ENCODE measurements at places on chromosomes 12 and 14.

- no peak for DNase-seq
Observed at GRCh38 chr12:72011374-72011773, 72.7 kb downstream of the TPH2 start.

DNA sequence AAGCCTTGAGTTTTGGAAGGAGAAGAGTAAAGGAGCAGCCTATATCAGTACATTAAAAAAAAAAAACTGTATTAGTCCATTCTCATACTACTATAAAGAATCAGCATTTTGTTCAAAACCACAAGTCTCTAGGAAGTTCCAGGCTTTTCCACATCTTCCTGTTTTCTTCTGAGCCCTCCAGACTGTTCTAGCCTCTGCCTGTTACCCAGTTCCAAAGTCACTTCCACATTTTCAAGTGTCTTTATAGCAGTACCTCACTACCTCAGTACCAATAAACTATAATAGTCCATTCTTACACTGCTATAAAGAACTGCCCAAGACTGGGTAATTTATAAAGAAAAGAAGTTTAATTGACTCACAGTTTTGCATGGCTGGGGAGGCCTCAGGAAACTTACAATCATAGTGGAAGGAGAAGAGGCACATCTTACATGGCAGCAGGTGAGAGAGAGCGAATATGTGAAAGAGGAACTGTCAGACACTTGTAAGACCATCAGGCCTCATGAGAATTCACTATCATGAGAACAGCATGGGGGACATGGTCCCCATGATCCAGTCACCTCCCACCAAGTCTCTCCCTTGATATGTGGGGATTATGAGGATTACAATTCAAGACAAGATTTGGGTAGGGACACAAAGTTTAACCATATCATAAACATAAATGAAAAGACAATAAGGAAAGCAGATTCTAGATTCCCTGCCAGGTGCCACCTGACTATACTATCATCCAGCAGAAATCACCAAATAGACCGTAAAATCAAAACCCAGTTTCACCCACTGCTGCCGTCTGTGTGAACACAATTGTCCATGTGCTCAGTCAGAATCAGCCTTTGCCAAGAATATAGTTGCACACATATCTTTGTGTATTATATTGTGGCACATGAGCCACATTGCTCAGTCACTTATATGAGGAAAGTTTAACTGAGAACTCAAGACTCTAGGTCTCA, 27.8 kb downstream of the TOGARAM1 start:
- DNase-seq: peak; percentile 29

GRCh38 chr12:46445551-46446235, 73.1 kb upstream of the SLC38A2 start:
- DNase-seq: no peak

GRCh38 chr12:113862590-113863454, 103.3 kb downstream of the RBM19 start:
- DNase-seq: peak; percentile 59

DNA sequence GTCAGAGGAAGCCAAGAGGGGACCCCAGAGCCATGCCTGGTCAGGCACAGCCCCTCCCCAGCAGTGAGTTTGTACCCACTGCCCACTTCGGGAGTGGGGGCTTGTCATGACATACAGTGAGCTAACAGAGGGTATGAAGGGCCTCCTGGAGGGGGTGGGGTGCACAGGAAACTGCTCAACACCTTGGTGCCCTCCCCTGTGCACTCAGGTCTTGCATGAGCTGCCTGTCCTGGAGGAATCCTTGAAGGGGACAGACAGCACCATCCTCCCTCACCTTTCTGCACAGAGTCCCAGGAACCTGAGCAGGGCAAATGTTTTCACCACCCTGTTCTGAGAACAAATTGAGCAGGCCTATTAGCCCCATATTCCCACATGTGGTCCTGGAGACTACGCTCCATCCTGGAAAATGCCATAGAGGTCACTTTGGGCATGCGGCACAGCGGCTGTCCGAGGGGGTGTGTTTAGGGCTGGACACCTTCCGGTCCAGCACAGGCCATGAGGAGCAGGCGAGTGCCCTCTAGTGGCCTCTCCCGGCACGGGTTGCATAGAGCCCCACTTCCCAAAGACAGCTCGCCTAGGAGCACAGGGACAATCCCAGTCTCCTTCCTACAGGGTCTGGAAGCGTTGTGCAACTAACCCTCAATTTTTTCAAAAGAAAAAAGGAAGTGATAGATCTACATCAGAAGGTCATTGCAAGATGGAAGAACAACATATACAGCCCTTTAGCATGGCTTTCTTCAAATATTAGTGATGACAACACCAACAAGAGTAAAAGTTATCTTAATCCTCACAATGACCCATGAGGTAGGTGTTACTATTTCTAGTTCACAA, 31.9 kb upstream of the ZFP36L1 start:
- peak; percentile 70 for DNase-seq

- peak; percentile 18 for DNase-seq
Observed at GRCh38 chr14:59831121-59831730, 39.4 kb downstream of the RTN1 start.

DNA sequence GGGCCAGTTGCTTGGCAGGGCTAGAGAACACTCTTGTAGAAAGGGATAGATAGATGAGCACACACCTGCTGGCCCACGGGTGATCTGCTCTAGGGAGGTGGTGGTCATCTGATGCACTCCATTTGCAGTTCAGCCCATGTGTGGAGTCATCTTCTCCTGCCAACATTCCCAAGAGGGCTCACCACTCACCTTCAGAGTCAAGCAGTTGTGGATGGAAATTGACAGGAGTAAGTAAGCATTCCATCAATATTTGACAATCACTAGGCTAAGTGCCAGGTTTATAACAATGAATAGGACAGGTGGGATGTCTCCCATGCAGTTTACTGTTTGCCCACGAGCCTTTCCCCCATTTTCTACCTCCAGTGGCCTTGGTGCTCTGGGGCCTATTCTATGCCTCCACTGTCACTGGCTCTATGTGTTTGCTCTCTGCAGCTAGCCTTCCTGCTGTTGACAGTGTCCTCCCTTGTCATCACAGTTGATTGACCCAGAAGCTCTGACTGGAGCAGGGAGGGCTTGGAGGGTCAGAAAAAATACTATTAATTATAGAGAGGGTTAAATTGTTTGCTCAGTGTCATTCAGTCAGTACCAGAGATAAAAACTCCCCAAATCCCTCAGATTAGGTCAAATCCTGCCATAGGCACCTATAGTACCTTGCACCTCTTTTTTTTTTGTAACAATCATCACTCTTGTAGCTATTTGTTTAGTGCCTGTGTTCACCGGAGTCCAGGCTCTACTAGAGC, 134.6 kb upstream of the PZP start:
- DNase-seq: no peak

DNA sequence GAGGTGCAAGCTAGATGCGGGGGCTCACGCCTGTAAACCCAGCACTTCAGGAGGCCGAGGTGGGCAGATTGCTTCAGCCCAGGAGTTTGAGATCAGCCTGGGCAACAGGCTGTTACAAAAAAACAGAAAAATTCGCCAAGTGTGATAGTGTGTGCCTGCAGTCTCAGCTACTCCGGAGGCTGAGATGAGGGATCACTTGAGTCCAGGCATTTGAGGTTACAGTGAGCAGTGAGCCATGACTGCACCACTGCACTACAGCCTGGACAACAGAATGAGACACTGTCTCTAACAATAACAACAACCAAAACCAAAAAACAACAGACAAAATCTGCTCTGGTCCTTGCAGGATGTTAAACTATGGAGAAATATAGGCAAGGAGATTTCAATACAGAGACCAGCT, 13.9 kb downstream of the BTBD7 start:
- no peak for DNase-seq

DNA sequence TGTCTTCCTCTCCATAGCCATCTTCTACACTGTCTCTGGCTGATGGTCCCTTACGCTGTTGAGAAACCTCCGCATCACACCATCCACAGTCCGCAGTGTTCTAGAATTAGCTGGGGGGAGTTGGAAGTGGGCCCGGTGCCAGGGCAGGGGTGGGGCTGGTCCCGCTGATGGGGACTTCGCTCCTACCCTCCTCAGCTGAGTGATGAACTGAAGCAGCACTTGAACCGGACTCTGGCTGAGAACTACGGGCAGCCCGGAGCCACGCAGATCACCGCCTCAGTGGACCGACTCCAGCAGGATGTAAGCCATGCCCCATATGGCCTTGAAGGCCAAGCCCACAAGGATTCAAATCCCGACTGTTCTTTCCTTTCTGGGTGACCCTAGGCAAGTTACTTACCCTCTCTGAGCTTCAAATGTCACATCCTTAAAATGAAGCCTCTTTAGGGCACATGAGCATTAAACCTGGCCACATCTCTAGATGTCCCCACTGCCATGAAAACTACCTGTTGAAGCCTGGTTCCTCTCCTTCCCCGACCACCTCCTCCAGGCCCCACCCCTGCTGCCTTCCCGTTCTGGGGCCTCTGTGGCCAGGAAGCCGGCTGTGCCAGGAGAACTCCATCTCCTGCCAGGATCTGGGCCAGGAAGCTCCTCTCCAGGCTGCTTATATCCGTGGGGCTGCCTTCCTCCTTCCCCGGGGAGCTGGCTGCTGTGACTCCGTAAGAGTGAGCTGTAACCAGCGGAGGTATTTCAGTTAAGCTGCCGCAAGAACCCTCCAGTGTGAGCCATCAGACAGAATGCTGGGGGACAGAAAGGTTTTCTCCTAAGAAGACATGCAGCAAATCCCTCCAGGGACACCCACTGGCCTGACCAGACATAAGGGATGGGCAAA, 53.1 kb downstream of the TSPAN11 start:
- DNase-seq: no peak

GRCh38 chr14:105527381-105527825, 1.0 kb downstream of the TMEM121 start:
- DNase-seq: no peak

All from hematopoietic multipotent progenitor cell treated with erythropoietin and hydrocortisone succinate and interleukin-3 and kit ligand, for 4 days (in vitro differentiated cells).